Cerebellum (tissue), 4 donors: ENCODE measurements at places on chromosomes 1 and 21. TPM values are rescaled to one million over a fixed set of nuclear protein-coding genes. Genes with fewer than 3 reads are reported as not detected.

DNA sequence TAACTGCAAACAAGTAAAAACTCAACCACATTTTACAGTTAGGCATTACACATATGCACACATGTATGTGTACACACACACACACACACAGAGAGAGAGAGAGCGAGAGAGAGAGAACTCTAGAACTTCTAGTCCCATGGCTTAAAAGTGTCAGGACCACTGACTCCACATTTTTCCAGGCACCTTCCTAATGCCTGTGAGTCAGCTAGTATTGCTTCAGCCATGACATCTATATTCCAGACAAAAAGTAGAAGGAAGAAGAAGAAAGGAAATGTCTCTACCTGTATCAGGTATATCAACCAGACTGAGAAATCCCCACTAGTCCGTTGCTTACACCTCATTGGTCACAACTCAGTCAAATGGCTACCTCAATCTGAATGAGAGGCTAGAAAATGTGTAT is 31.9 kb upstream of the TACSTD2 start:
- DNase-seq = no peak

DNA sequence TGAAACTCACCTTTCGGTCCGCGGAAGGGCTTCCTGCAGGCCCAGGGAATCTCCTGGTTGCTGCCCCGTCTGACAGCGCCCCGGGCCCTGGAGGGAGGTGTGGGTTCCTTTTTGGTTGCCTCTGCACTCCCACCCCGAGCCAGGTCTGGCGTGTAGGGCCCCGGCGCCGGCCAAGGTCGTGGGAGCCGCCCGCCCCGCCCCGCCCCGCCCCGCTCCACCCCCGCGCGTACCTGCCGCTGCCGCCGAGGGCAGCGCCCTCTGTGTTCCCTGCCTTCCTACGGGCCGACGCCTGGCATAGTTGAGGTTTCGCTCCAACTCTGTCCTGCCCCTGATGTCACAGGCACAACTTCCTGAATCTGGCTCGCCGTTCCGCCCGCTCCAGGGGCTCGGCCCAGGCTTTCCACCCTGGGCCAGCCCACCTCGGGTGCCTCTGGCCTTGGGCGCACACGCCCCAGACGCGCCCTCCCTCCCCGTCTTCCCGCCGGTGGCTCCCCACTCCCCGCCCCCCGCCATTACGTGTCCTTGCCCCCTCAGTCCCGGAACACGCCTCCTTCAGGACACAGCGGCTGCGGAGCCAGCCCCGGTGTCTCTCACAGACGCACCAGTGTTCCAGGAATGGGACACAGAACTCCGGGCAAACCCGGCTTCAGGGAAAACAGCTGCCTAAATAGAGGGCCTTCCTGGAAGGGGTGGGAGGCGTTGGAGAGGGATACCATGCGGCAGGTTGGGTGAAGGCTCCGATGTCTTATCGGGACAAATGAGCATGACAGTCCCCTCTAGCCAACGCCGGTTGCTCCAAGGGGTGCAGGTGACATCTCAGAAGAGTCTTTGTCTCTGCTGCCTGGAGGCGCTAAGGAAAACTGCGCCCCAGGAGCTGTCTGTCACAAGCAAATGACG is at the start of gene KIAA0040:
Gene KIAA0040 (minus strand): TSS at position 147 of the 897 bp plus-strand sequence. CDS start 31,763 bp downstream, outside the sequence.
- DNase-seq = peak; percentile 17

DNA sequence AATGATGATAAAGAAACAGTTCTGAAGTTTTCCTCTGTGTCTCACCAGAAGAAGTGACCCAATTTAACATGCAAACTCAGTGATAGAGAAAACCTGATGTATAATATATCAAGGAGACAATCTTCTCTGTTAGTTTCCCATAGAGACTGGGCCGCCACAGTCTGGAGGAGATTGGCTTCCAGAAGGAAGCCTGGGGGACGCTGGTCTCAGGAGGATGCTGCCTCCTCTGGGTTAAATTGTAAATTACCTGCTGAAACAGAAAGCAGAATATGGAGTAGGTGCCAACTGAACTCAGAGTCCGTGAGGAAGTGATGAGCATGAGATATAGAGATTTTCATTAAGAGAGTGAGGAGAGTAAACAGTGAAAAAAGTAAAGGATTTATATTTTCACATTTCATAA is 15.8 kb downstream of the OR14I1 start:
- DNase-seq = no peak

Gene CPT2
- 5.8 TPM for total RNA-seq

DNA sequence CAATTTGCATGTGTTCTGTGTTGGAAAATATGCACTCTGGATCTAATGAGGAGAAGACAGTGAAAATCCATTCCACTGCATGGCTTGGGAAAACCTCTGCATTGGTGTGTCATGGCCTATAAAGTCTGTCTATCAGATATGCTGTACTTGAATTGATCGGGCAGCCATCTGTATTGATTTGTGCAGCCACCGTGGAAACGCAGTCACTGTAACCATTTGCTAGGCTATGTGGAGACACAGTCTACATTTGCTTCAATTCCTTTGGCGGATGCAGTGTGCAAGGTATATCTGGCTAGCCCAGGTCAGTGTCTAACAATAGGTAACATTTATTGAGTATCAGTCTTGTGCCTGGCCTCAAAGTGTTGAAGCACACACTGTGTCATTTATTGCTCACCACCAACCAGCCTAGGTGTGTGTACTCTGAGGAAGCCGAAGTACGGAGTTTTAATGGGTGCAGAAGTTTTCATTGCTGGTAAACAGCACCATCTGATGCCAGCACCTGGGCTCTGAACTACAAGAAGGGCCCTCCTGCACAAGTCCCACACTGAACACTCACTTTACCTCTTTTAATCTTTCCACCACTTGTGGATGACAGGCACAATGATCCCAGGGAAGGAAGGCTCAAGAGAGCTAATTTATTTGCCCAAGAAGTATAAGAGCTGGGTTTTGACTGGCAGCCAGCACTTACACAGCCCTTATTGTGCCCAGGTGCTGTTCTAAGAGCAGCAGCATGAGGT is 83.4 kb downstream of the DAB1 start:
- no peak for DNase-seq

DNA sequence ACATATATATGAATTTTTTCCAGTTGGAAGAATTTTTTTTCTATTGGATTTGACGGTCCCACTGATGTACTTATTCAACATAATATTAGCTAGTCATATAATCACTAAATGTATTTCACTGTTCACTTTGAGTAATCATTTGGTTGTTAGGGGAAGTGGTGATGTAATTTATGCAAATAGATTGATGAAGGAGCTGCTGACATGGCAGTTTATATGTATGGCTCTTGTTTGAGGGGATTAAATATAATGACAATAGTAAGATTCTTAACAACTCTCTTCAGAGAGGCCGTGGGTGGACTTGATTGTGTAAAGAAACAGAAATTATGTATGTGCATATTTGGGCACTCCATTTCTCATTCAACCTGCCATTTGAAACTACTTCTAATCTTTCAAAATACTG is 653.6 kb upstream of the ADGRL4 start:
- DNase-seq = no peak

GRCh38 chr1:3074297-3074741 is 5.3 kb downstream of the PRDM16 start:
- no peak for DNase-seq

Gene KCNJ9
- total RNA-seq = 12.0 TPM

- peak; percentile 9 for DNase-seq
Measured at GRCh38 chr1:179175011-179175841, 54.3 kb downstream of the ABL2 start.

GRCh38 chr1:28073867-28074266 is 14.5 kb downstream of the EYA3 start:
- no peak for DNase-seq

GRCh38 chr21:33917421-33917820 is 1.8 kb upstream of the ATP5PO start:
- no peak for DNase-seq

Gene KRTAP13-2
- total RNA-seq = not detected

- no peak for DNase-seq
Measured at GRCh38 chr1:93738075-93738622, 56.5 kb upstream of the BCAR3 start.

DNA sequence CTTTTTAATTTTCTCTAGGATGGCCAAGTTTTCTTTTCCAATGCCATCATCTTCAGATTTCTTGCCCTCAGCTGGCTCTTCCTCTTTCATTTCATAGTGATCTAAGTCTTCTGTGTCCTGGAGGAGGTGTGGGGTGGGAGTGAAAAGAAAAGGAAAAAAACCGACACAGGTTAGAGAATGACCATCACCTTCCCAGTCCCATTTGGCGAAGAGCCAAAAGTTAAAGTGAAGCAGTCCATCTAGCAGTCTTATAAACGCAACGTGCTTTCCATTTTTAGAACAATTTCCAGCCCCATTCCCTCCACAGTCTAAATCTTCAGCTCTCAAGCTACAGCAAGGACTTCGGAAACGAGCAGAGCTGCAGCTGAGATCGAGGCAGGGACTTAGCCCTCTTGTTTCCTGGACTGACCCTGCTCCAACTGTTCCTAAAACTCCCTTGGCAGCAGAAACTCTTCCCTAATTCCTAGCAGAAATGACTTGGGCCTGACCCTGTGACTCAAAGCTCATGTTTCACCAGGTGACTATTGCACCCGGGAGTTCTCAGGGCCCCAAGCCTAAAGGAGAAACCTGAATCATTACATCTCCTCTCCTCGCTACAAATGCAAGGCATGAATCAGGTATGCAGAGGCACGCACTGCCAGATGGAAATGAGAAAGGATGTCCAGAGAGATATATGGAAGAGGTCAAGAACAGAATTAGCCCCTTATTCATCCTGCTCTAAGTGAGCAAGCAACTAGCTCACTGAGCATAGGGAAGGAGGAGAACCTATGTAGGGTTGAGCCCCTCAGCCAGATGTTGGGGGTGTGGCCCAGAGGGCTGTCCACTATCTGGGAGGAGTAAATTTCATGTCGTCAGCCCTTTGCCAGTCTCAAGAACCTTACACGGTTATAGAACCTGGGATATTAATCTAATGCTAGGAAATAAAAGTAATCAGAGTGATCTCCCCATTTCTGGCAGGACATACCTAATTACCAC is 5.1 kb downstream of the UBE2Q1 start:
- DNase-seq = no peak

Gene AMY2A
- 0.36 TPM for total RNA-seq

Gene NPHS2
- not detected for total RNA-seq

GRCh38 chr1:158093376-158093775 is 87.3 kb upstream of the CD1D start:
- DNase-seq = no peak

GRCh38 chr1:55007625-55008024 is 8.9 kb downstream of the BSND start:
- no peak for DNase-seq

DNA sequence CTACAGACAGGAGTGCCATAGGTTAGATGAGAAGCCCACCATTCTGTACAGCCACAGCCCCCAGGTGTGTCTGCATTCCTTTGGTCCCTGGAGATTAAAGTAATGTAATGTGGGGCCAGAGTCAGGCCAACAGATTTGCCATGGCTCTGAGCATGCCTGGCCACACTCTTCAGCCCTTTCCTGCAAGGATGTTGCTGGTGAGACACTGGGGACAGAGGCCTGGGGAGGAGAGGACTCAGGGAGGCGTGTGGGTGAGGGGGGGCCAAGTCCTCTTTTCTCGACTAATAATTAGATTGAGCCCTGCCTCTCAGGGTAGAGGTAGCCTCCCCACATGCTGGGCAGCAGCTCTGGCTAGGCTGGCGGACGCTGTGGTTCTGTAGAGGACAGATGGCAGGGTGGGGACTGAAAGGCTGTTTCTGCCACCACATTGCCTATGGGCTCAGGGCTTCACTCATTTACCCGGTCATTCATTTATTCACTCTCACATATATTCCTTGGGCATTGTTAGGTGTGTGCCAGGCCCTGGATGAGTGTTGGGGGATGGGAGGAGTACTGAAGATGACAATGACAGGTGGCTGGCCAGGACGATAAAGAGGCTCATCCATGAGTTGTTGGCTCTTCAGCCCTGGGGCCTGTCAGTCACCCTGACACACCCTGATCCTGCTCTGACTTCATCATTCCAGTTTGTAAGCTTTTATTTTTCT is 7.1 kb upstream of the PRCC start:
- DNase-seq = peak; percentile 84

- no peak for DNase-seq
Measured at GRCh38 chr21:27772816-27773215, 805.9 kb upstream of the ADAMTS5 start.

DNA sequence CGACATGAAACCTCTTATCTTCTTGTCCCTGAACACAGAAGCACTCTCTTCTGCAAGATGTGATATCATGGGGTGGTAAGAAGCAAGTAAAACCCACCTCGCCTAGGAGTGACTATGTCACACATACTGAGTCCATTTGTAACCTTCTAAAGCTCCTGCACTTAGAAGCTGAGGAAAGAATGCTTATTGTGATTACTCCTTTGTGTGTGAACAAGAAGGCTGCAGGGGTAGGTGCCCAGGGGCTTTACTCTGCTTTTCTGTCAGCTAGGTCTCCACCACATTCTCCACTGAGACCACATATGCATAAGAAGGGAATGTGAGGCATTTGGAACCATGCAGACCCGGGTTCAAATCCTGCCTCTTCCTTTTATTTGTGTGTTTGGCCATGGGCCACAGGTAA is 144.3 kb downstream of the DMRTA2 start:
- DNase-seq = no peak

GRCh38 chr21:38591218-38591537 is 92.9 kb upstream of the ERG start:
- DNase-seq = no peak

GRCh38 chr1:201433609-201434008 is 12.1 kb upstream of the TNNI1 start:
- DNase-seq = no peak

Gene FAM72B
- 1.7 TPM for total RNA-seq

GRCh38 chr1:2044510-2045319 is 5.5 kb upstream of the PRKCZ start:
- peak; percentile 84 for DNase-seq

- no peak for DNase-seq
Measured at GRCh38 chr21:41973427-41973831, 19.6 kb upstream of the C2CD2 start.

Gene FHAD1
- total RNA-seq = 2.4 TPM

- DNase-seq = no peak
Measured at GRCh38 chr1:214310777-214311690, 30.1 kb downstream of the SMYD2 start.

DNA sequence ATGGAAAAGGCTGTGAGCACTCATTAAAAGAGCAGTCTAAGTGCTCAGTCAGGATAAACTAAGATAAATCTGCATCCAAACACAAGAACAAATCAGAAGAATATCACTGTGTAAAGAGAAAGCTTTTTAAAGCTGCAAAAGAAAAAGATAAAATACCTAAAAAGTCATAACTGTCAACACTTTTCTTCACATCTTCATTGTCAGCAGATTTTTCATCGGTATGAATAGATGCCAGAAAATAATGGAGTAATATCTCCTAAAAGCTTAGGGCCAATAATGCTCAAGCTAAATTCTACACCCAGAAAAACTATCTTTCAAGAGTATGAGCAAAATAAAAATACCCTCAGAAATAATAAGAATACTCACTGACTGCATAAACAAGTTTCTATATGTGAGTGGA is 54.0 kb upstream of the PALMD start:
- no peak for DNase-seq

GRCh38 chr1:98458511-98459485 is 202.7 kb upstream of the SNX7 start:
- no peak for DNase-seq
